Pancreas (tissue), 10 donors: ENCODE measurements at places on chromosomes 1 and 21. TPM values are rescaled to one million over a fixed set of nuclear protein-coding genes. Genes with fewer than 3 reads are reported as not detected.

DNA sequence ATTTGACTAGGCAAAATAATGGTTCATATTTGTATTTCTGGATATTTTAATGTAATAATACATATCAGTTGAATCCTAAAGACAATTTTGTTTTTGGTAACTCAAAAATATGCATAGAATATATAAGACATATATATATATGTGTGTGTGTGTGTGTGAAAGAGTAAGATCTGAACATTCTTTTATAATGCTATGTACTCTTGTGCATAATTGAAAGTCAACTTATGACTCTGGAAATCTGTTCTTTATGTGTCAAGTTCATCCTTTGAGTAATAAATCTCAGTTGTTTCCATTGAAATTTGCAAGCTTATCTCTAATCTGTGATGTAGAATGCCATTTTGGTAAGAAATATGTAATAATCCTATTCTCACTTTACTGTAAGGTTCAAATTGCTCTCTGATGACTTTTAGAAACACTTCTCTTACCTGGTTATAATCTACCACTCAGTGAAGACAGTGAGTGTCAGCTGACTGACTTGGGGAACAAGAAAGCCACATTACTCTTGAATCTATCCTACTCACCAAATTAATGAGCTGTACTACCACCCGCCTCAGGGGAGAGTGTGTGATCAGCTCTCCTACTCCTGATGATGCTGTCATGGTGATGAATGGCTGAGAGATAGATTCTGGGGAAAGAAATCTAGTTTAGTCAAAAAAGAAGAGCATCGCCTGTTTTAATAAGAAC lies 15.0 kb upstream of the NEK7 start:
- H3K27ac ChIP-seq, result no peak overlapping the region
- DNase-seq, result no peak
- no peak overlapping the region for H3K4me3 ChIP-seq
- H3K4me1 ChIP-seq, result no peaks in the 10 kb centered on the region
- H3K27me3 ChIP-seq, result no peaks in the 10 kb centered on the region
- no peaks in the 10 kb centered on the region for H3K36me3 ChIP-seq

- H3K27me3 ChIP-seq, result no peaks in the 10 kb centered on the region
- no peaks in the 10 kb centered on the region for H3K4me1 ChIP-seq
- H3K36me3 ChIP-seq, result no peaks in the 10 kb centered on the region
- H3K27ac ChIP-seq, result no peak overlapping the region
- DNase-seq, result no peak
These were observed 3.9 kb upstream of the RPTN start for GRCh38 chr1:152162792-152163463.

DNA sequence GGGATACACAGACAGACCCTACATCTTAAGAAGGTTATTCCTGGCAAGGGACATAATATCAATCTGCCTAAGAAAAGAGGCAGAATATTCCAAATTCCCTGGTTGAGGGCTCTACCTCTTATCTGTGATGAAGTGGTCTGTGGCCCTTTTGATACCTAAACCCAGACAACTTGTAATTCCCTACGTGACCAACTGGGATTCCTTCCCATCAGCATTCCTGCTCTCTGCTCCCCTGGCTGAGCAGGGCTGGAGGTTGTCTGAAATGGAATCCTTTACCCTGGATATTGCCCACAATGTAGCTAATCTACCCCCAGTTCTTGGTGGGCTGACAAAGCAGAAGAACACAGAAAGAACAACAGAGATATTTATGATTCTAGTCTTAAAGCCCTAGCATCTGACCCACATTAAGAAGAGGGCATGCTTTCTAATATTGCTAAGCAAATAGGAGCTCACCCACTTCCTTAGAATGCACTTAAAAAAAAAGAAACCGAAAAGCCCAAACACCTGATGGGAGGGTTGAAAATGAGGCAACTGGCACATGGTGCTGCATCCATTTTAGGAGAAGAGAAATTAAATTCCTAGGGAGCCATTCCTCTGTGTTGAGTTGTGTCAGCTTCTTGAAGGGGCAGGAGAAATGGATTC lies 36.8 kb downstream of the GADD45A start:
- no peaks in the 10 kb centered on the region for H3K27me3 ChIP-seq
- H3K27ac ChIP-seq, result no peak overlapping the region
- H3K4me3 ChIP-seq, result no peak overlapping the region
- DNase-seq, result no peak

The CFAP126 gene
- total RNA-seq, result not detected

DNA sequence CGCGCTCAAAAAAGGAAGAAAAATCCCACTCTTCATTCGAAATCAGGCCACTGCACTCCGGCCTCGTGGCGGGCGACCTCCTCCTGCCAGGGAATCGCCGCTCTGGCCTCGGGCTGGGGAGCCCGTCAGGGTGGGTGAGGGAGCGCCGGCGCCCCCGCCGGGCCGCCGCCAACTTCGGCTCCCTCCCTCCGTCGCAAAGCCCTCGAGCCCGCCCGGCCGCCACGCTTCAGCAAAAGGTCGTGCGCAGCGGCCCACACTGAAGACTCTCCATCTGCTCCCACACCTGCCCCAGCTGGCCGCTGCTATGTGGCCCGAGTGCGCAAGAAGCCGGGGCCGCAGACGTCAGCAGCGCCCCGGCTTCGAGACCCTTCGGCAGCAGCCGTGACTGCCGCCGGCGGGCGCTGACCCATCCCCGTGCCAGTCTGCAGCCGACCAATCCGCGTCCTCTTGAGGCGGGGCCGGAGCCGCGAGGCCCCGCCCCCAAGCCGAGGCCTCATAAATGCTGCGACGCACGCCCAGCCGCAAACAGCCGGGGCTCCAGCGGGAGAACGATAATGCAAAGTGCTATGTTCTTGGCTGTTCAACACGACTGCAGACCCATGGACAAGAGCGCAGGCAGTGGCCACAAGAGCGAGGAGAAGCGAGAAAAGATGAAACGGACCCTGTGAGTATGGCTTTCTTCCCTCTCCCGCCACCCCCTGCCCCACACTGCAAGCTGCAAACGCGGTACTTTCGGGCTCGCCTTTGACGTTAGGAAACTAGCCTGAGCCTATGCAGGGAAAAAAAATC lies at the start of gene RGS2:
Gene RGS2 (plus strand): TSS at position 522 of the 789 bp plus-strand sequence. CDS start 33 bp downstream, at position 555.
- H3K36me3 ChIP-seq, result no peaks in the 10 kb centered on the region
- H3K27ac ChIP-seq, result peak within 1 kb of the TSS; percentile 98
- DNase-seq, result peak; percentile 95
- H3K4me1 ChIP-seq, result peaks cover 42% of the 10 kb centered on the region
- H3K27me3 ChIP-seq, result no peaks in the 10 kb centered on the region

The FAM177B gene
- total RNA-seq, result 0.20 TPM

- no peak overlapping the region for H3K27ac ChIP-seq
- no peaks in the 10 kb centered on the region for H3K36me3 ChIP-seq
- DNase-seq, result no peak
- H3K4me1 ChIP-seq, result peaks cover 4% of the 10 kb centered on the region
These were observed 6.5 kb upstream of the ZZZ3 start for GRCh38 chr1:77688939-77689338.

DNA sequence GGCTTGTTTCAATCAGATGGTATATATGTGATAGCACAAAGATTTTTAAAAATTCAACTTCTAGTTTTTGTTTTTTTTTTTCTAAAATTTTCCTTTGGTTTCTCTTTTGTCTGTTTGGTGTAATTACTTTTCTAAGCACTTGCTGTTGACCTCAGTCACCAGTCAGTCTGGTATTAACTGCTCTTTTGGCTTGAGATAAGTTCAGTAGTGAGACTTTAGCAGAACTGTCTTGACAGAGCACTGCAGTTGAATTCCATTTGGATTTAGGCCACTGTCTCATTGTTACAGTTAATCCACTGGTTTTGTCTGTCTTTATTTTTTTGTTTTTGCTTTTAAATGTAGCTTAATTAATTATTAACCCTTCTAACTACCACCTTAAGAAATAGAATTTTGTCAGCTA lies 36.2 kb downstream of the OSBPL9 start:
- no peak overlapping the region for H3K4me3 ChIP-seq
- peaks cover 2% of the 10 kb centered on the region for H3K4me1 ChIP-seq
- H3K27ac ChIP-seq, result no peak overlapping the region
- H3K36me3 ChIP-seq, result no peaks in the 10 kb centered on the region

The GUCA2A gene
- 1.4 TPM for total RNA-seq

GRCh38 chr1:204834336-204834735 lies 36.3 kb upstream of the NFASC start:
- no peak overlapping the region for H3K4me3 ChIP-seq
- no peaks in the 10 kb centered on the region for H3K4me1 ChIP-seq
- no peaks in the 10 kb centered on the region for H3K27me3 ChIP-seq

The RHD gene
- total RNA-seq, result not detected

GRCh38 chr21:30482130-30482529 lies 2.0 kb upstream of the KRTAP19-1 start:
- H3K27me3 ChIP-seq, result no peaks in the 10 kb centered on the region
- no peaks in the 10 kb centered on the region for H3K36me3 ChIP-seq
- no peak for DNase-seq

DNA sequence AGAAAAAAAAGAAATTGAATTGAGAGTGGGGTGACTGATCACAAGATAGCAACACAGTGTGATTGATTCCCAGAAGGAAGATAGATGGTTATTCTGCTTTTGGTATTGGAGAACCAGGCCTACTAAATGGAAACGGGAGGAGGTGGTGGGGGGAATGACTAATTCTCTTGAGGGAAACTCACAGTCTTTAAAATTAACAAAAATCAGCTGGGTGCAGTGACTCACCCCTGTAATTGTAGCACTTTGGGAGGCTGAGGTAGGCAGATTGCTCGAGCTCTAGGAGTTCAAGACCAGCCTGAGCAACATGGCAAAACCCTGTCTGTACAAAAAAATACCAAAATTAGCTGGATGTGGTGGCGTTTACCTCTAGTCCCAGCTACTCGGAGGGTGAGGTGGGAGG lies 134.6 kb upstream of the PDE4B start:
- no peak for DNase-seq
- H3K27me3 ChIP-seq, result no peaks in the 10 kb centered on the region
- H3K4me1 ChIP-seq, result no peaks in the 10 kb centered on the region
- H3K27ac ChIP-seq, result no peak overlapping the region
- H3K4me3 ChIP-seq, result no peak overlapping the region

The SLC6A17 gene
- 2.4 TPM for total RNA-seq

The UBE2U gene
- total RNA-seq, result not detected

GRCh38 chr1:13699510-13699909 lies 478 bp upstream of the PRDM2 start:
- no peaks in the 10 kb centered on the region for H3K36me3 ChIP-seq
- H3K4me1 ChIP-seq, result no peaks in the 10 kb centered on the region
- H3K27ac ChIP-seq, result peak overlapping the region; percentile 82
- peak overlapping the region; percentile 72 for H3K4me3 ChIP-seq
- H3K27me3 ChIP-seq, result no peaks in the 10 kb centered on the region

DNA sequence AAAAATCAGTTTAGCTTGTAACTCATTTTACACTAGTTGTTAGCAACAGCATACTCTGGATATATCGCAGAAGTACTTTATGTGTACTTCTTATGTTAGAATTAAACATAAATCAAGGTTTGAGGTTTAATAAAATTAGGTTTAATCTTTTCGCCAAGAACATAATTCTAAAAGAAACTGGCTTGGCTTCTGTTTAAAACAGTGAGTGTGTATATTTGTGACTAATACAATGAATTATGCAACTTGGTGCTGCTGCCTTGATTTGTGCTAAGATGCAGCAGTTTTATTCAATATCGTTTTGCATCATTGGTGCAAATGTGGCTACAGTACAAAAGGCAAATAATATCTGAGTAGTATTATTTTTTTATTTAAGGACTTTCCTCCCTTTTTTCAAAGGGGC lies 44.8 kb downstream of the USP25 start:
- no peak overlapping the region for H3K27ac ChIP-seq
- no peak for DNase-seq
- no peaks in the 10 kb centered on the region for H3K27me3 ChIP-seq
- no peaks in the 10 kb centered on the region for H3K36me3 ChIP-seq

The CHD5 gene
- 0.38 TPM for total RNA-seq

The RAP1GAP gene
- 53.4 TPM for total RNA-seq

GRCh38 chr1:198265073-198265661 lies 108.4 kb downstream of the NEK7 start:
- no peak for DNase-seq
- H3K4me3 ChIP-seq, result no peak overlapping the region
- no peaks in the 10 kb centered on the region for H3K27me3 ChIP-seq
- peaks cover 12% of the 10 kb centered on the region for H3K4me1 ChIP-seq
- no peak overlapping the region for H3K27ac ChIP-seq
- H3K36me3 ChIP-seq, result no peaks in the 10 kb centered on the region
